Stimulated activated CD4-positive, alpha-beta T cell treated with anti-CD3 and anti-CD28 coated beads, Interleukin-1b, Interleukin-23, amount 100 ng/mL, for 4 hours (primary cell): ENCODE measurements at places on chromosomes 4 and X.

GRCh38 chrX:133497356-133497755, 82.1 kb upstream of the GPC4 start:
- DNase-seq = no peak

- DNase-seq = no peak
These were observed 244 bp downstream of the EIF2S3 start for GRCh38 chrX:24055043-24055356.

DNA sequence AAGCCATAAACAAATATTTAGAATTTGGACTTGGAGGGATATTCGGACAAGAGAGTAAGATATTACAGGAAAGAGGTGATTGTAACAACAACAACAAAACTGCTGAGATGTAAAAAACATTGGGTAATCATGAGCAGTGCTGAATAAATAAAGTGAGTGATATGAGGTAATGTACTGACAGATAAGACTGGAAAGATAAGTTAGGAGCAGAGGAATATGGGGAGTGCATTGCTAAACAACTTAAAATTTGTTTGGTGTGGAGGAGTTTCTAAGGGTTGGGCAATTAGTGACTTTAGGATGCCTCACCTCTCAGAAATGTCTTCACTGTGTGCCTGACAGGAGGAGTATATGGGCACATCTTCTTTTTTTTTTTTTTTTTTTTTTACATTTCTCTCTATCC, 637.8 kb upstream of the GRIA3 start:
- no peak for DNase-seq

DNA sequence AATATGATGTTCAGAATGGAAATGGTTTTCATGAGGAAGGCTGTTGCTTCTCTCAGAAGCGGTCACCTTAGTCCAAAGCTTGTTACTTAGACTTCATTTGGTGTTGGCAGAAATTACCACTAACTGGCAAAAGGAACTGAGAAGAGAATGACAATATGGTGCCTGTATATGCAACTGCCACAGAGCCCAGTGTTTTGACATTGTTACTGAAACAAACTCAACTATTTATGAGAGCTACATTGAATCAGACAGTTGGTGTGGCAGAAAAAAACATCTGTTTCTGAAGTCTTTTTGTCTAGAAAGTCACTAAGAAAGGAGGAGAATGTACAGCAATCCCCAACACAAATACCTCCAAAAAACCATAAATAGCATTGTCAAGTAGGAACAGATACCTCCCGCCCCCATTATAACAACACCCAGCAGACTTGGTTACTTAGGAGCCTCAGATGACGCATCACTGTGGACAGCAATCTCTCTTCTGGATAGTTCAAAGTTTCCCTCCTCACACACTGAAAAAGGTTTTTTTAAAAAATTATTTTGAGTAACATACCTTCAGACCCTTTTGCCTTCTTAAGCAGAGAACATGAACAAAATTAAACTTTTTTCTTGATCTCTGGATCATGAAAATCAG, 92.2 kb downstream of the MAML3 start:
- no peak for DNase-seq

GRCh38 chr4:3386526-3386925, 55.2 kb upstream of the HGFAC start:
- DNase-seq = no peak

DNA sequence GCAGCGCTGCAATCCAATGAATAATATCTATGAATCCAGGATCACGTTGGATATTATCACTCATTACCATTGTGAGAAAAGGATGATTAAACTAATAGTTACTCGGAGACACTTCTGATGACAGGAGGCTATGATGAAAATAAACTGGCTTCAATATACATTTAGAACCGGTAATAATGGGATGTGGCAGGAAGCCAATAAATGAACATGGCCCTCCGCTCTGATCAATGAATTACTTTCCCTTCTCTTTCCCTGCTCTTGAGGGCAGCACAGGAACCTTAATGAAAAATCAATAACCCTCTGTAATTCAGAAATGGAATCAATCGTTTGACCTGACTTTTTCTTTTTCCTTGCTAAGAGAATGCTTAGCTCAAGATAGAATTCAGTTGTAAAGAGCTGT, 103.9 kb upstream of the PAQR3 start:
- DNase-seq = no peak

DNA sequence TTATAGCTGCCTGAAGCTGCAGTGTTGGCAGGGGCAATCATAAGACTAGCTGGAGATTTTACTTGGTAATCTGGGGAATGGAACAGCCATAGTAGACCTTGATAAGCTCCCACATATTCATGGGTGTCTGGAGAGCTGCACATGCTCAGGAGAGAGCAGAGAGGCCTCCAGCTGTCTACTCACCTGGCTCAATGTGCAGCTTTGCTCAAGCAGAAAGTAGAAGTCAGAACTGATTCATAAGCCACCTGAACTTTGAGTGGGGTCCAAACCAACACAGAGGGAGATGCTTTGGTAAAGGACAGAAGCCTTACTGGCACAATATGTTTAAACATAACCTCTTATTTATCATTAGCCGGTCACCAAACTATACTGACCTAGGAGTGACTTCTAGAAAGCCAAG, 54.4 kb downstream of the KDM6A start:
- no peak for DNase-seq

- DNase-seq = no peak
These were observed 200.6 kb upstream of the RBPJ start for GRCh38 chr4:26120098-26120825.

GRCh38 chr4:152591396-152591795, 55.5 kb upstream of the FBXW7 start:
- peak; percentile 15 for DNase-seq

DNA sequence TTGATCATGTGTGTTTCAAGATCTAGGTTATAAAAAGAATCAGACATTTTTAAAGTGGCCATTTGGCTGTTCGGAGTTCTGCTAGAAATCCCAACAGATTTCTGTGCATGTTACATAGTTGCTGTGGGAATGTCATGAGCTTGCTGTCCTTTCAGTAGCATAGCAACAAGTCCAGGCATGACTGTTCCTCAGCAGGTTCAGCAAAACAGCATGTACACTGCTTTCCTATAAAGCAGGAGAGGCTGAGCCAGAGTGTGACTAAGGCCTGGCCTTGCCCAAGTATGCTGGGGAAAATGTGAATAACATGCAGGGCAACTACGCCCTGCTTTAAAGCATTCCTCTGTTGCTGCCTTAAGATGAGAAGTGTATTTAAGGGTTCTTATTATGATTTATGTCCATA, 217.1 kb upstream of the SMIM31 start:
- DNase-seq = no peak

DNA sequence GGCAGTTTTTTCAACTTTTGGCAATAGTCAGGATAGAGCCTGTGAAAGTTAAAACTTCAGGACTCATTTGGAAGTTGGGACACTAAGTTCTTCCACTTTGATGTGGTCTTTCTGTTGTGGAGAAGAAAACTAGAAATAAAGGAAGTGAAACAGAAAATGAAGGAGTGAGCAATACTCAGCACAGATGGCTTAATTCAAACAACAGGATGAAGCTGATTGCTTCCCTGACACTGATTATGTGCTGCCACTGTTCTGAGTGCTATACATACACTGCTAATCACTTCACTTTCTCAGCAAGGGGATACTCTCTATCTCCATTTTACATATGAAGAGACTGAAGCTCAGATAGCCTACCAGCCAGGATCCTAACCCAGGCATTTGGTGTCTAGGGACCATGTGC, 235.1 kb upstream of the CPEB2 start:
- DNase-seq = no peak

- DNase-seq = no peak
These were observed 128.5 kb upstream of the DIPK2B start for GRCh38 chrX:45329217-45329616.
